Sigmoid colon (tissue), 7 donors: ENCODE measurements at places on chromosomes 7 and 10.

- H3K27ac ChIP-seq: peak overlapping the region; percentile 89
- H3K36me3 ChIP-seq: no peaks in the 10 kb centered on the region
- no peak overlapping the region for H3K4me3 ChIP-seq
- DNase-seq: no peak
- H3K27me3 ChIP-seq: no peaks in the 10 kb centered on the region
Observed at GRCh38 chr7:116497708-116498107, 1.8 kb upstream of the CAV2 start.

- DNase-seq: no peak
- no peak overlapping the region for H3K4me3 ChIP-seq
- no peaks in the 10 kb centered on the region for H3K27me3 ChIP-seq
- no peak overlapping the region for H3K27ac ChIP-seq
- H3K4me1 ChIP-seq: no peaks in the 10 kb centered on the region
- no peaks in the 10 kb centered on the region for H3K36me3 ChIP-seq
Observed at GRCh38 chr10:64408391-64409183, 887.4 kb downstream of the REEP3 start.

GRCh38 chr10:6201516-6201975 lies 1.2 kb upstream of the PFKFB3 start:
- peaks cover 42% of the 10 kb centered on the region for H3K4me1 ChIP-seq
- DNase-seq: peak; percentile 89
- peak overlapping the region; percentile 99 for H3K27ac ChIP-seq
- peak overlapping the region; percentile 36 for H3K4me3 ChIP-seq

DNA sequence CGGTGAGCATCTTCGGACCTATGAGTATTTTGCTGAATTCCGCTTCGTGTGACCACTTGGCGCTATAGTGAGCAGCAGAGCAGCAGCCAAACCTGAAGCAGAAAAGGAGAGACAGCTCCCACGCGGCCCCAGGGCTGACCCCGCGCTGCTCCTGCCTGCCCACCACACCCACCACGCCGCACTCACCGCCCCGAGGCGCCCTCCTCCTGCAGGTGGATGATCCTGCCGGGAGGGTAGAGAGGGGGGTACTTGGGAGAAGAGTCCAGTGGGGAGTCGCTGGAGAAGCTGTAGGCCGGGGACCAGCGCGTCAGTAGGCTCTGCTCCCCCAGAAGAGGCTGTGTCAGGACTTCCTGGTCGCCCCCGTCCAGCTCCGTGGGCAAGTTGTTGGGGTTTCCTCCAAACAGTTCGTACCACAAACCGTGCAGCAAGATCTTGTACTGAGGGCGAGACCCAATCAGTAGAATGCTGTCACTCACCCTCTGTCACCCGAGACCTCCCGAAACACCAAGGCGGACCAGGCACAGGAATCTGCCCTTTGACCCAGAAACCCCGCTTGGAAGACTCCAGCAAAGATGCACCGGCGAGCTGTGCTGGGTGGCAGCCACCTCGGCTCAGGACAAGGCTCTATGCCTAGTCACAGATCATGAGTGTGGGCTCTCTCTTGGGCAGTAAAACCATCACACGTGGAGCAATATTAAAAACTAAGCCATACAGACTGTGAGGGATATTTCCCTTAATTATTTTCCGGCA lies 37.6 kb downstream of the DAGLB start:
- H3K27ac ChIP-seq: no peak overlapping the region
- no peak overlapping the region for H3K4me3 ChIP-seq
- no peaks in the 10 kb centered on the region for H3K27me3 ChIP-seq

- H3K4me3 ChIP-seq: no peak overlapping the region
- H3K36me3 ChIP-seq: no peaks in the 10 kb centered on the region
- DNase-seq: no peak
- H3K27me3 ChIP-seq: no peaks in the 10 kb centered on the region
- no peak overlapping the region for H3K27ac ChIP-seq
Observed at GRCh38 chr10:19411119-19411518, 362.5 kb downstream of the MALRD1 start.
